IPS DF 6.9 (cell line): ENCODE measurements at places on chromosomes 1 and 21.
A peak's percentile ranks its signal among the peaks of the same experiment; 100 is the strongest.

GRCh38 chr1:33256471-33257206, at the start of gene ZNF362:
ZNF362 (plus strand) TSS chr1:33256492; CDS start chr1:33270575, 14,083 bp downstream.
- DNase-seq = no peak

- no peak for DNase-seq
Observed at GRCh38 chr1:57623039-57623790, 199.4 kb upstream of the DAB1 start.

DNA sequence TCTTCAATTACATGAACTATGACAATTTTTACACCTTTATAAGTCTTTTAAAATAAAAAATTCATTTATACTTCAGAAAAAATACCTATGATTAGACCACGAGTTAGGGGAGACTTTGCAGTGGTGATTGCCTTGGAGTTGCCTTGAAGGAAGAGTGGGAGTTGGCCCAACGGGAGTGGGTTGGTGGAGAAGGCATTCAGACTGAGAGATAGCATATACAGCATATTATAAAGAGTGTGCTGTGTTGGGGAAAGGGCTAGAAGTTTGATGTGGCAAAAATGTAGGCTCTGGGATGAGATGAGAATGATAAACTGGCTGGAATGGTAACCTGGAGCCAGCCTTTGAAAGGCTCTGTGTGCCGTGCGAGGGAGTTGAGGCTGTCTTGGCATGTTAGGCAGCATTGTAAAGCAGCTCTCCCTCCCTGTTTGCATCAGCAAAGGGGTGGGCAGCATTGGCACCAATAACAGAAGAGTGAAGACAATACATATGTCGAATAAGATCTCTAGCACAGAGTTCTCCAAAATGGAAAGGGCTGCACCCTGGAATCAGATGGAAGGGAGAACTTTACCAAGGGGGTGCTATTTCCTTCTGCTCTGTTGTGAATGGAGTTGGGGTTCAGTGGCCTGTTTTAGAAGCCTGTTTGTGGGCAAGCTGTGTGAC, 24.4 kb downstream of the MPZL1 start:
- DNase-seq = no peak

- no peak for DNase-seq
Observed at GRCh38 chr1:246317332-246318035, 189.6 kb downstream of the SMYD3 start.

DNA sequence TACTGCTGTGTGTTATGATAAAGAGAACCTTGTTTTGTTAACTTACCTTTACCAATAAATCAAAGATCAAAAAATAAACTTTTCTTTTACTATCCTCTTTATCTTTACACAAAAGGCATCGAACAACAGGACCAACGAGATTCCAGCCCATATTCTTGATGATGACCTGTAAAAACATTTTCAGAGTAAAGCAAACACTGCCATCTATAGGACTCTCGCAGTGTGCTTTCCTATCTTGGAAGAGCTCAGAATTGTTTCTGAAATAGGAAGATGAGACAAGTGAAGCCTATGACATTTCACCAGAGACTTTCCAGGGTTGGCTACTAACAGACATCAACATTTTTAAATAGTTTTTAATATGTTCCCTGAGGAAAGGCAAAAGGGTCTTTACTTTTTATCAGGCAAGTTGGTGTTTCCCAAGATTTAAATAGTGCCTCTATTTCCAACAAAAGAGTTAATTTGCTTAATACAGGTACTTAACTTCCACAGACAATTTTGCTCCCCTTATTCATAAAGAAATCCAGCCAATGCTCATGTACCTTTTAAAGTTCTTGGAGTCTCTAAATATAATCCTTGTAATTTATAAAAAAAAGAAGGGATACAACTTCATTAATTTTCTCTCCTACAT, 7.3 kb downstream of the GLMN start:
- DNase-seq = peak; percentile 1
